ENCODE measurements at places on chromosomes 7 and 10.

- DNase-seq: no peak
Measured at GRCh38 chr7:134028853-134029252, 98.3 kb upstream of the LRGUK start.

- no peak for DNase-seq
Measured at GRCh38 chr7:127862525-127862924, 168.7 kb downstream of the LRRC4 start.

DNA sequence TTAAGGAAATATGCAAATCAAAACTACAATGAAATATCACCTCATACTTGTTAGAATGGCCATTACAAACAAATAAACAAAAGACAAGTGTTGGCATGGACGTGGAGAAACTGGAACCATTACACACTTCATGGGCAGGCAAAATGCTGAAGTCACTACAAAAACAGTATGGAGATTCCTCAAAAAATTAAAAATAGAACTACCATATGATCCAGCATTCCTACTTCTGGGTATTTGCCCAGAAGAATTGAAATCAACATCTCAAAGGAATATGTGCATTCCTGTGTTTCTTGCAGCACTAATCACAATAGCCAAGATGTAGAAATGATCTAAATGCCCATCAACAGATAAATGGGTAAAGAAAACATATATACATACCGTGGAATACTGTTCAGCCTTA lies 83.6 kb downstream of the NRCAM start:
- no peak for DNase-seq

DNA sequence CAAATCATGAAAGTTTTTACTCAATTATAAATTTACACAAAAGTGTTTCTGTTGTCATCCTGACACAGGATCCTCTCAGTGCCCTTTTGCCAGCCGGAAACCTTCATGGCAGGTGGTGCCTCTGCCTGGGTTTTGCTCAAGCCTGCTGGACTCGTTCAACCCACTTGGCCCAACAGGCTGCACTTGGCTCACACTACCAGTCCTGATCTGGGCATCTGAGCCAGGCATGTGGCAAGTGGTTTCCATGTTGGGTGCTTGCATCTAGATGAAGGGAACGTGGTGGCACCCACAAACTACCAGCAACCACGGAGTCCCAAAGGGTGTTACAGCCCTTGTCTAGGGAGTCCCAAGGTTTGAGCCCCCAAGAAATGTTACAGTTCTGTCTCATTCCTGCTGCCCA lies 162.3 kb upstream of the CSTF2T start:
- no peak for DNase-seq

- DNase-seq: peak; percentile 98
Measured at GRCh38 chr7:74272305-74273038, 16.7 kb upstream of the CLIP2 start.

DNA sequence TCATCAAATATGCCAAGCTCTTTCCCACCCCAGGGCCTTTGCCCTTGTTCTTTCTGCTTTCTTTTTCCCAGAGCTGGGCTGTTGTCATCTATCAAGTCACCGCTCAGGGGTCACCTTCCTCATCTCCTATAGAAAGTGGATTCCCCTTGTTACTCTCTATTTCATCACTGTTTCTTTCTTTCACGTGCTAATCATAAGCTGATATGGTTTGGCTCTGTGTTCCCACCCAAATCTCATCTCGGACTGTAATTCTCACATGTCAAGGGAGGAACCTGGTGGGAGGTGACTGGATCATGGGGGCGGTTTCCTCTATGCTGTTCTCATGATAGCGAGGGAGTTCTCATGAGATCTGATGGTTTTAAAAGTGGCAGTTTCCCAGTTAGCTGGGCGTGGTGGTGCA lies 17.0 kb upstream of the TIAL1 start:
- no peak for DNase-seq

DNA sequence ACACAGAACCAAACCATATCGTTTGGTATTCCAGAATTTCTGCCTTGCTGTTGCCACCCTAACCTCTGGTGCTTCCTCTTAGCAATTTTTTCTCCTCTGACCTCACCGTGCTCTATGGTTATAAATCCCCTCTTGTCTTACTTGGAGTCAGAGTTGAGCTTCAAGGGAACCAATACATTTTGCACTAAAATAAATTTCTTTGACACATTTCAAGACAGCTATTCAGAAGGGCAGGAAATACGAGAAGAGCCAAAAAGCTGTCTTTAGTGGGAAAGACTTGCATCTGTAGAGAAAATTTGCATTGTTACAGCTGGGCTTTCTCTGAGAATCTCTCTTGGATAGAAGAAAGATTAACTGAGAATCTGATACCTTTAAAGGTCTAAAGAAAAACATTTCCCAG lies 14.5 kb upstream of the AKR1C2 start:
- DNase-seq: no peak
